ENCODE measurements at places on chromosomes 7 and 10.

- DNase-seq: no peak
Observed at GRCh38 chr7:39035903-39036302, 58.2 kb downstream of the POU6F2 start.

GRCh38 chr10:51767103-51767763 lies 67.8 kb upstream of the CSTF2T start:
- no peak for DNase-seq

DNA sequence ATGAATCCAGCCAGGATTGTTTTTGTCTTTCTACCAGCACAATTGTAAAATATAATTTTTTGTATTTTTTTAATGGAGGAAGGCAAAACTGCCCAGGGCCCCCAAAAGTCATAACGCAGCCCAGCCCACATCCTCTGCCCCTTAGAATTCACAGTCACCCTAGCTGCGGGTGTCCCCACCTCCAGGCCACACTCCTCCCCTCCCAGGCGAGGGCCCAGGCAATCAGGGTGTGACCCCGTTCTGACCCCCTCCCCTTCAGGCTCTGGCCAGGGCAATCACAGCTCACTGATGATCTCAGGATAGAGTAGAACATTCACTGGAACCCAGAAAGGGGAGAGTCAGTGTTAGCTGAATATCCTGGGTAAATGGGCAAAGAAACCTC lies 92.0 kb upstream of the MACROH2A2 start:
- DNase-seq: no peak

DNA sequence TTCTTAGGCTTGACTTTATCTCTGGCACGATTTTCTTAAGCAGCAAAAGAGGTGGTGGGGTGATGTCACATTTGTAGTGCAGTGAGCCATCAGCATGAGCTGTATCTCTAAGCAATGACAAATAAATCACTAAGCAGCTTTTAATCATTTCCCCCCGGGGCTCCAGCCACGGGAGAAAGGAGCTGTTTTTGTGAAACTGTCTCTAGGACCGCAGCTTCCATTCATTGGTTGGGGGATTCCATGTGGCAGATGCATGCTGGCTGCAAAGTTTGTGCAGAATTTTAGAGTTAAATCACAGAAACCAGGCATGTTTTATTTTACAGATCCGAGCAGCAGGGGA lies 464 bp downstream of the KIAA1217 start:
- no peak for DNase-seq

- no peak for DNase-seq
Observed at GRCh38 chr10:33174674-33175434, 159.6 kb downstream of the NRP1 start.

DNA sequence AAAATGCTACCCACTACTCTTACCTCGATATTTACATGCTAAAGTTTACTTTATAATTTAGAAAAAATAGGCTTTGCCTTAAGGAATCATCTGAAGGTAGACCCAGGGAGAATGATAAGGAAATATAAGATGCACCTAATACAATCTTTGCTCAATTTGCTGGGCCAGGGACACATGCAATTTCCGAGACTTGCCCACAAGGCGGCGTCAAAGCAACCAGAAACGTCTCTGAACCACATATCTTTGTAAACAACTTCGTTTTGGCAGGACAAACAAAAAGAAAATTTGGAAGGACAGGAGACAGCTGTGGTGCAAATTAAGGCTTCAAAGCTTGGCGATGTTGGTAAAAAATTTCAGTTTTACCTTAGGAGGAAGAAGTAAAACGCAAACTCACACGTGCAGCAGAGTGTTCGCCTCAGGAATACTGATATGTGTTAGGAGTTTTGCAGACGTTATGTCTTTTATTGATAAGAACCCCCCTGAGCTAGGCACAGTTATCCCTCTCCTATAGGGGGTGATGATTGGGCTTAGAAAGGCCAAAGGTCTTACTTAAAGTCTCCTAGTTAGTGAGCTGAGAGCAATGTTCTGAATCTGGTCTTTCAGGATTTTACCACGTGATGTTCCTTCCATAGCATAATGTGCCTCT lies 134.3 kb downstream of the PRKCQ start:
- DNase-seq: no peak

DNA sequence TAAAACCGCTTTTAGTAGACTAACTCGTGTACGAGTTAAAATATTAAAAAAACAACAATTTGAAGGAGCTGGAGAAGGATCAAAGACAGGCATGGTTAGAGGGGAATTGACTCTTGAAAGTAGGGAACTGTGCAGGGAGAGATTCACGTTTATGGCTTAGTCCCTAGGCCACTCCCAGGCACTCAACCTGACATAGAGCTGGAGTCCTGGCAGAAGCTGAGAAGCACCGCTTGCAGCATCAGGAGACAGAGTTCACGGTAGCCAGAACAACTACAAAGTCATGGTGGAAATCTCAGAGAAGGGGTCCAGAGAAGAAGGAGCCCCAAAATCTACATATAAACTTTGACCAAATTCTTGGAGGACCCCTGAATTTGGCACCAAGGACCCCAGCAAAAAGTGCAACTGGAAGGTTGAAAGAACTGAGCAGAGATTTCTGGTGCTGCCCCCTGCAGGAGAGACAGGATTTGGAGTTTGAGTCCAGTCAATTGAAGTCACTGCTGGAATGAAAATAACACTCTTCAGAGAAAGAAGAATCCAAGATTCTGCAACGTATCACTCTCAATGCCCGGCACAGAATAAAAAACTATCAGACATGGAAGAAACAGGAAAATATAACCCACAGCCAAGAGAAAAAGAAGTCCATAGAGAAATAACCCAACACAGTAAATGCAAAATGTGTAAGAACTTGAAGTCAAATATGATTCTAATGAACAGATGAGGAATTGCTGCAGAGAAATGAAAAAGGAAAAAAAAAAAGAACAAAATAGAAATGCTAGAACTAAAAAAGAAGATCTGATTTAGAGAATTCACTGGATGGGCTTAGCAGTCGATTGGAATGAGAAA lies 493.3 kb upstream of the PODXL start:
- DNase-seq: no peak

DNA sequence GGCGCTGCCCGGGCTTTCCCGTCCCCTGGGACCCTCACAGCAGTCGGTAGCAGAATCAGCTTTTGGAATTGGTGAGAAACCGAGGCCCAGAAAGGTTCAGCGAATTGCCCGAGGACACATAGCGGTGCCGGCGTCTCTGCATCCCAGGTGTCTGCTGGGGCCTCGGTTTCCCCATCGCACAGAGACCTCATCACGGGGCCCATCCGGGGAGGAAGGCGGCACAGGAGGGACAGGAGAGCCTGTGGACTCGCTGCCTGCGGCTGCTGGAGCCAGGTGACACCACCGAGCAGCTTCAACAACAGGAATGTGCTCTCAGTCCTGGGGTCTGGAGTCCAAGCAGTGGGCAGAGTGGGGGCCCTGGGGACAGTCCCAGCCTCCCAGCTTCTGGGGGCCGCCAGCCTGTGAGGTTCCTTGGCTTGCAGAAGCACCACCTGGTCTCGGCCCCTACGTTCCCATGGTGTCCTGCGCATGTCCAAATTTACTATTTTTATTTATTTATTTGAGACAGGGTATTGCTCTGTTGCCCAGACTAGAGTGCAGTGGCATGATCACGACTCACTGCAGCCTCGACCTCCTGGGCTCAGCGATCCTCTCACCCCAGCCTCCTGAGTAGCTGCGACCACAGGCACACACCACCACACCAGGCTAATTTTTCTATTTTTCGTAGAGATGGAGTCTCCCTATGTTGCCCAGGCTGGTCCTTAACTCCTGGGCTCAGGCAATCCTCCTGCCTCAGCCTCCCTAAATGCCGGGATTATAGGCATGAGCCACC lies 539 bp upstream of the COX19 start:
- no peak for DNase-seq

- no peak for DNase-seq
Observed at GRCh38 chr7:129775695-129776361, 164.3 kb downstream of the NRF1 start.
